ENCODE measurements at places on chromosomes 4 and X.

GRCh38 chrX:19846995-19847790 lies 40.2 kb downstream of the SH3KBP1 start:
- DNase-seq: no peak

GRCh38 chr4:101183221-101183620 lies 164.1 kb downstream of the PPP3CA start:
- DNase-seq: no peak

DNA sequence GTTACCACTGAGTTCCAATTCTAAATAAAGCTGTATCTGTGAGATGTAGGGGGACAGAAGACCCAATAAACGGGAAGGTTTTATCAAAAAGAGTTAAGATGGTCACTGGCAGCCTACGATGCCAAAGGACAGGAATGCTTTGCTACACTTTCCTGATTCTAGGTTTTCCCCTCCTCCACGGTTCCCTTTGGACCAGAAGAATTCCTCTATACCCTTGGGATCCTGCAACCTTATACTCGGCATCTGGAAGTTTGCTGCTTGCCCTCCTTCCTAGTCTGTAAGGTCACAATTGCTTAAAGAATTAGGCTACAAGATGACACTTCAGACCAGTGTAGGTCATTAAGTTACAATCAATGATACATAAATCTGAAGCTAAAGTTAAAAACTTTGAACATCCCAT lies 64.3 kb downstream of the SCML2 start:
- peak; percentile 40 for DNase-seq

GRCh38 chr4:20278195-20278594 lies 26.5 kb downstream of the SLIT2 start:
- no peak for DNase-seq

DNA sequence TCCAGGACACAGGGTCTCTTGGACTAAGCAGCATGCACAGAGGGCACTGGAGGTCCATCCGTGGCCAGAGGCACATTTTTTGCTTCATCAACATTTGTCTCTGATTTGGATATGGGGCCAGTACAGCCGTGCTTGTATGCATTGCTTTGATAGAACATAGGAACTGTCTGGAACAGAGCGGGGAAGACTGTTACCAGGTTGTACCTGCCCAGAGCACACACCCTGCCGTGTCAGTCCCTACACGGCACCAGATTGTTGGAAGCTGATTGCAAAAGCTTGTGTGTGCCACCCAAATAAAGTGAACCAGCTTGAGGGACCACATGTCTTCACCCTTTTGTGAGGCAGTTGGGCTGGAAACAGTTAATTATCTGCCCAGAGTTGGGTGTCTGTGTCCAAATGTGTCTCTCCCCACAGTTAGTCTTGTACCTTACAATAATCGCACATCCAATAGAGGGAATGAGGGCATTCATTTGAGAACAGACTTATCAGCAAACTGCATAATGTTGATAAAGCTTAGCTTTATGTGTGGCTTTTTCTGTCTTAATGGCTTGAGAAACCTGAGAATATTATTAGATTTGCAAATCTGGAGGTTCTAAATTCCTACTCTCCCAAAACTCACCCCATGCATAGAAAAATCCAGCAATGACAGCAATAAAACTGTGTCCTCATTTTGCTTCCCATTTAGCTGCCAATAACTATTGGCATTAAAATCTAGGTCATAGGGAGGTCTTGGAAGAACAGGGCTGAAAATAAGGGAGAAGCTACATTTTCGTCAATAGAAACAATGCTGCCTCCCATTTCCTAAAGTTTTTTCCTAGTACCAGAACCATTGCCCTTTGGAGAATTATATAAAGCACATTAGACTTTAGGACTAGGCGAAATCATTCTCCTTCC lies 21.2 kb downstream of the KLF3 start:
- DNase-seq: no peak

DNA sequence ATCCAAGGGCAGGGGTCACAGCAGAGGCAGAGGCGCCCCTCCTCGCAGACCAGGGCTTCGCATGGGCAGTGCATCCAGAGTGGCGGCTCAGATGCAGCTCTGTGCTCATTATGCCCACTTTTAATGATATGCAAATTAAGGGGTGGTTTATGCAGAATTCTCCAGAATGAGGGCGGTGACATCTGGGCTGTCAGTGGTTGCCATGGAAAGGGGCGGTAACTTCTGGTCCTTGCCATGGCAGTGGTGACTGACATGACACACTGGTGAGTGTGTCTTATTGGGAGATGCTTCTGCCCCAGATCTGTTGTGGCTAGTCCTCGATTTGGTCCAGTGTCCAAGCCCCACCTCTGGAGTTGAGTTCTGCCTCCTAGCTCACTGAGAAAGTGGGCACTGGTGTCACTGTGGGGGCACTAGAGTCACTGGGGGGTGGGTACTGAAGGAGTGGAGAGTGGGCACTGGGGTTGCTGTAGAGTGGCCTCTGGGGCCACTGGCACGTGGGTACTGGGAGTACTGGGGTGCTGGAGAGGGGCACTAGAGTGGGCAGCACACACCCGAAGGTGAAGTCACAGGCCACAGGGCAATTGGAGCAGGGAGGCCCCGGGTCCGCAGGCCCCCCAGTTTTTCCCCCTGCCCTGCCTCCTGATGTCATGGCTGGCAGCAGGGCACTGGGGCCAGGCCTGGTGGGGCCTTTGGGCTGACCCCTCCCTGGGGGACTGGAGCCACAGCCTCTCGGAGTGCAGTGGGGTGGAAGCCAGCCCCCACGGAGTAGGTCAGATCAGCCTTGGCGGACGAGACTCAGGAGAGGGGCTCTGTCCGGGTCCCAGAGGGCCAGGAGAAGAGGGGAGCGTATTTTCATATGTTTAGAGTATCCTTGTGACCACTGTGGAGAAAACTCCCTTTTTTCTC lies 98.6 kb upstream of the NKX1-1 start:
- DNase-seq: no peak

DNA sequence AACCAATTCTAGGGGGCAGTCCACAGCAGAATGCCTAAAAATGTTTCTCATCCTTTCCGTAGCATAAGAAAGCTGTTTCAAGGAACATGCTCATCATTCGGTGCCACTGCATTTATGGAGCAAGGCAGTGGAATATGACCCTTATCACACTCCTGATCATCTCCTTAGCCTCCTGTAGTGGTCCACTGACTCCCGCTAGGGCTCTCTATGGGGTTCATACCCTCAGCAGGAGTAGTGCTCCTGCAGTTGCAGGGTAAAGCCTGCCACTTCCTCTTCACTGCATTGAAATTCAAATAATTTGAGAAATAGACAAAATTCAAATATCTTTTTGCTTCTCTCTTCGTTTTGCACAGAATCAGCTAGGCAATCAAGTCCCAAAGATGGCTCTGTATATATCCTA lies 107.0 kb downstream of the NDST3 start:
- no peak for DNase-seq

DNA sequence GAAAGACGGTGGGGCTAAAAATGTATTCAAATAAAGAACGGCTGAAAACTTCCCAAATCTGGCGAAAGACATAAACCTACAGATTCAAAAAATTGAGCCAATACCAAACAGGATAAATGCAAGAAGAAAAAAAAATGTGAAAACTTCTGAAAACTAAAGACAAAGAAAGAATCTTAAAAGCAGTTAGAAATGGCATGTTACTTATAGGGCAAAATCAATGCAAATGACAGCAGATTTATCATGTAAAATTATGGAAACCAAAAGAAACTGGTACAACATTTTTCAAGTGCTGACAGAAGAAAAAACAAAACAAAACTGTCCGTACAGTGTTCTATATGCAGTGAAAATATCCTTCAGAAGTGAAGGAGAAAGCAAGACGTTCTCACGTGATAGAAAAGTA lies 239.0 kb downstream of the PDGFC start:
- no peak for DNase-seq

DNA sequence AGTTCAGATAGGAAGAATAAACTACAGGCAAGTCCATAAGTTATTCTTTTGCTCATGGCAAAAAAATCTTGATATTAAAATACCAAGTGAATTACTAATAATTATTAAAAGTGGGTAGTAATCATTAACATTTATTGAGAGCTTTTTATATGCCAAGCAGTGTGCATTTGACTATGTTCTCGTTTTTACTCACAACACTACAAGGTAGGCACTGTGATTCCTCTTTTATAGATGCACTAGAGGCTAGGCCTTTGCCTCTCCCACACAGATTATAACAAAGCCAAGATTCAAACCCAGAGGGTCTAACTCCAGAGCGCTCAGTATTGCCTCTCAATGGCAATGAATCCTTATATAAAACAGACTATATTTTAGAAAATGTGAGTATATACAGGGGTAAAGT lies 254.2 kb downstream of the NAF1 start:
- DNase-seq: no peak

GRCh38 chr4:170741856-170742255 lies 652.1 kb upstream of the AADAT start:
- no peak for DNase-seq

GRCh38 chr4:180285796-180286195 lies 1957.4 kb upstream of the TENM3 start:
- no peak for DNase-seq

- no peak for DNase-seq
Observed at GRCh38 chrX:131083510-131084142, 25.5 kb downstream of the ARHGAP36 start.

- no peak for DNase-seq
Observed at GRCh38 chr4:181970366-181970765, 272.8 kb upstream of the TENM3 start.

DNA sequence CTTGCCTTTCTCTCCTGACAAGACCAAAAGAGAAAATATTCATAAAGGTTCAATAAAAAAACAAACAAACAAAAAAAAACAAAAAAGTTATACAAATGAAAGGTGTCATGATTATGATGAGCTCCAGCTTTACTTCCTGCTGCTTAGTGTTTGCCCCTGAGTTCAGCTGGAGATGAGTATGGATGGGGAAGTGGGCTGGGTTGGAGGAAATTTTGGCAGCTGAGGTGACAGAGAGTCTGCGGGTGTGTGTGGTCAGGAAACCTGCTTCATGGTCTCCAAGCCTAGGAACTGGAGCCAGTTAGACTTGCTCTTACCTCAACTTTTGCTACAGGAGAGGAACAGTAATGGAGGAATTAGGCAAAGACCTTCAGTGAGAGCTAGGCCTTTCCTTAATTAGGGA lies 4.3 kb upstream of the CYSLTR1 start:
- DNase-seq: no peak

GRCh38 chr4:36187723-36188333 lies 56.5 kb downstream of the ARAP2 start:
- peak; percentile 2 for DNase-seq

GRCh38 chr4:139530833-139531427 lies 25.1 kb downstream of the SETD7 start:
- no peak for DNase-seq

DNA sequence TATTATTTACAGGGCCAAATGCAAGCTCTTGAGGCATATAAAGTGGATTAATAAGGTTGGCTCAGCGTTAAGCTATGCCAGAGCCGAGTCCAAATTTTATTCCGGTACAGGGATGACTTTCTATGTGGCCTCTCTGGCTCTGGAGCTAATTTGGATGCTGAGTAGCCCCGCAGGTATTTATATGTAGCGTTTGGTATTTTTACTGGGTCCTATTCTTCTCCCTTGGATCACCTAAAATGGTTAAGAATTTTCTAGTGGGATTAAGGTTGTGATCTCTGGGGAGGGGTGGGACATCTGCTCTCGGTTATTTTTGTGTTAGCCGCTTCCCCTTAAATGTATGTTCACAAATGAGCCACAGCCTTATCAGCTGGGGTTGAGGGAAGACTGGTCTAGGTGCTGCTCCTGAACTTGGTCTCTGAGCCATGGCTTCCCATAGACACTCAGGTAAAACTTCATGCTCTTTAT lies 49.4 kb downstream of the FHL1 start:
- DNase-seq: peak; percentile 67

GRCh38 chr4:76200771-76201231 lies 12.8 kb downstream of the SCARB2 start:
- peak; percentile 54 for DNase-seq

DNA sequence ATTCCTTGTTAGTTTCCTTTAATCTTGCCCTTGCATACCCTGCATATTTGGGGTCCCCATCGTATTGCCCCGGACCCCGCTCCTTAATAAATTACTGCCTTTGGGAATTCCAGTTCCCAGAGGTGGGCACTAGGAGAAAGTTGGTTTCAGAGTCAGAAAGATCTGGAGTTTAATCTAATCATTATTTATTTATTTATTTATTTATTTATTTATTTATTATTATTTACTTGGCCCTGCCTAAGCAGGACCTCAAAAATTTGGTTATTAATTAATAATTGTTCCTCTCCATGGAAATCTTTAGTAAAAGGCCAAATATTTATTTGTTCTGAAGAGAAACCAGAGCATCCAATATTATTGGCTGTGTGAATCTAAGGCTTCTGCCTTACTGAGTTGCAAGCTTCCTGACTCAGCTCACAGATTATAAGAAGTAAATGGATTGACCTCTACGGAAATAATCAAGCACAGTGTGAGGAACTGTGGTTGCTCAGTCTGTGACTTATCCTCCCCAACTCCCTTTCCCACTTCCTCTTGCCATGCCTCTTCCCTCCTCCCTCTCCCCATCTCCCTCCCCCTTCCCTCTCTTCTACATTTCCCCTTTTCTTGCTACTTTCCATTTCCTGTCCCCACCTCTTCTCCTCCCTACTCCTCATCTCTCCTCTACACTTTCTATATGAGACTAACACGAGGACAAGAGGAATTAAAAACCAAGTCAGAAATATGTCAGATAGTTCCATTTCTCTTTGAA lies 61.5 kb upstream of the AP1S2 start:
- no peak for DNase-seq

DNA sequence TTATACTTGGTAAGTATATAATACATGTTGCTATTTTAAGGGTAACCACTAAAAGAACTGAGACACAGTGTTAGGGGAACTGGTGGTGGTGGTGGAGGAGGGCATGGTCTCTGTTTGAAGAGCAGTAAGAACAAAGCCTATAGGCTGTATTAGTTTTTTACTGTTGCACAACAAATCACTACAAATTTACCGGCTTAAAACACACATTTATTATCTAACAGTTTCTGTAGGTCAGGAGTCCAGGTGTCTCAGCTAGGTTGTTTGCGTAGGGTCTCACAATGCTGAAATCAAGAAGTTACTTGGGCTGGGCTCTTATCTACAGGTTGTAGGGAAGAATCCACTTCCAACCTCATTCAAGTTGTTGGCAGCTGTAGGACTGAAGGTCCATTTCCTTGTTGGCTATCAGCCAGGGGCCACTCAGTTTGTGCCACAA lies 52.6 kb downstream of the CASK start:
- DNase-seq: no peak

- no peak for DNase-seq
Observed at GRCh38 chrX:126170720-126171119, 4.6 kb upstream of the DCAF12L2 start.

- DNase-seq: no peak
Observed at GRCh38 chrX:26586570-26586969, 370.6 kb downstream of the MAGEB5 start.

GRCh38 chrX:149185087-149185486 lies 320.0 kb downstream of the IDS start:
- no peak for DNase-seq
